Lower leg skin (tissue), 4 donors: ENCODE measurements at places on chromosomes 1 and 21.
A peak's percentile ranks its signal among the peaks of the same experiment; 100 is the strongest.

DNA sequence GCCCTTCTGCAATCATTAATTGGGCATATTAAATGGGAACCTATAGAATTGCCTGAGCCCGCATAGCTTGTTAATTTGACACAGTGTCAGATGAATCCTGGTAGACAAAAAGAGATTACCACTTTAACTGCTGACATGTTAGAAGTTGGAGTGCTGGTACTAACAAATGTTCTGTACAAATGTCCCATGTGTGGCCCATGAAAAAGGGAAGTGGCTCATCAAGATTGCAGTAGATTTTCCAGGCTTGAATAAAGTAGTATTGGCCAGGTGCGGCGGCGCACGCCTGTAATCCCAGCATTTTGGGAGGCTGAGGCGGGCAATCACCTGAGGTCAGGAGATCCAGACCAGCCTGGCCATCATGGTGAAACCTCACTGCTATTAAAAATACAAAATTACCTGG is 45.6 kb downstream of the GNPAT start:
- no peak for DNase-seq

- no peak for DNase-seq
Observed at GRCh38 chr1:80961464-80962190, 839.1 kb upstream of the ADGRL2 start.

- no peak for DNase-seq
Observed at GRCh38 chr1:98792123-98792522, 130.6 kb downstream of the SNX7 start.

DNA sequence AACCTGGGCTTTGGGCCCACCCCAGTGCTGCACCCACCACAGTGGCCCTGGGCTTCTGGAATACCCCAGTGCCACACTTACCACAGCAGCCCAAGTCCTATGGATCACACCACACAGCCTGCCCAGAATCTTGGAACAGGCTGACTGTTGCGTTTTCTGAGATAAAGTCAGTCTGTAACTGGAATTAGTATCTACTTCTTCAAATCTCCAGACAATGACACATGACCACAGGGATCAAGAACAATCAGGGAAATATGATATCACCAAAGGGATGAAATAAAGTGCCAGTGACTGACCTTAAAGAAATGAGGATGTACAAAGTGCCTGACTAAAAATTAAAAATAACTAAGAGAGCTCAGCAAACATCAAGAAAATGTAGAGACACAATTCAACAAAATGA is 239.7 kb upstream of the PLD5 start:
- no peak for DNase-seq

GRCh38 chr1:222539951-222540597 is 7.8 kb downstream of the HHIPL2 start:
- DNase-seq = no peak

DNA sequence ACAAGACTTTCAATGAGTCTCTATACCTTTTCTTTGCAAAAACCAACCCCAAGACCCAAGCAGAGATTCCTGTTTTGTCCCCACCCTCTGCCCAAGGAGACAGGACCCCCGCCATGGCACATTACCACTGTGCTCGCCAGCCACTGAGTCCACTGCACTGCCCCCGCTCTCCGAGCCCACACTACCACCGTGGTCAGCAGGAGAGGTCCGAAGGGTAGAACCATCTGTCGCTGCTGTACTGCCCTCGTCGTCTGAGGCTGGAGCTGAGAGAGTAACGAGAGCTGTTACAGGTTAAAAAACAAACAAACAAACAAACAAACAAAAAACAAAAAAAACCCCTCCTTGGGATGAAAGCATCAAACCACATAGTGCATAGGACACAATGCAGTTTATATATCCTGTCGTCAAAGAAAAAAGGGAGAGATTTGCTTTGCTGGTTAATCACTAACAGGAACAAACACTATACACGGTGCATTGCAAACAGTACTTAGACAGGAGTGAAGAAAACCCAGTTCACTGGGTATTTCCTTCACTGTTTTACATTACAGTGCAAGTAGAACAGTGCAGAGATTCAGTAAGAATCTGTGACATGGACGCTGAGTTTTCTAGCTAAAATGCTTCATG is 71.0 kb downstream of the UBR4 start:
- no peak for DNase-seq

- DNase-seq = peak; percentile 41
Observed at GRCh38 chr21:45880097-45881068, 101.2 kb upstream of the COL6A1 start.

- peak; percentile 79 for DNase-seq
Observed at GRCh38 chr21:33023574-33024200, 2.0 kb upstream of the OLIG2 start.

GRCh38 chr1:100868364-100868995 is 26.2 kb downstream of the EXTL2 start:
- DNase-seq = no peak

- DNase-seq = peak; percentile 36
Observed at GRCh38 chr1:244314921-244315559, 136.7 kb downstream of the ADSS2 start.

- DNase-seq = no peak
Observed at GRCh38 chr1:154276797-154277196, 4.4 kb downstream of the HAX1 start.
